ENCODE measurements at places on chromosomes 16 and 17.
A peak's percentile ranks its signal among the peaks of the same experiment; 100 is the strongest.

DNA sequence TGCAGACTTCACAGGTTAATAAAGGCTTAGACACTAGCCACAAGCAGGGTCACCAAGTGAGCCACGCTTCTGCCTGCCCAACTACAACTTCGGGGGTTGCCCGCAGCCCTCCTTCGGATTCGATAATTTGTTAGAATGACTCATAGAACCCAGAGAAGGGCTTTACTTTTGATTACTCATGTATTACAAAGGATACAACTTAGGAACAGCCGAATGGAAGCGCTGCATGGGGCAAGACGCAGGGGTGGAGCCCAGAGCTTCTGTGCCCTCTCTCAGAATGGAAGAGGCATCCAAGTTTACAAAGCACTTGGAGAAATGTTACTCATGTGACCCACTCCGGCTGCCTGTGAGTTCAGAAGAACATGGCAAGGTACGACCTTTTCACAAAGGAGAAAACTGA, 7.5 kb upstream of the CDH5 start:
- no peak for DNase-seq

- DNase-seq: no peak
Observed at GRCh38 chr17:76935331-76935730, 67.1 kb downstream of the MGAT5B start.

DNA sequence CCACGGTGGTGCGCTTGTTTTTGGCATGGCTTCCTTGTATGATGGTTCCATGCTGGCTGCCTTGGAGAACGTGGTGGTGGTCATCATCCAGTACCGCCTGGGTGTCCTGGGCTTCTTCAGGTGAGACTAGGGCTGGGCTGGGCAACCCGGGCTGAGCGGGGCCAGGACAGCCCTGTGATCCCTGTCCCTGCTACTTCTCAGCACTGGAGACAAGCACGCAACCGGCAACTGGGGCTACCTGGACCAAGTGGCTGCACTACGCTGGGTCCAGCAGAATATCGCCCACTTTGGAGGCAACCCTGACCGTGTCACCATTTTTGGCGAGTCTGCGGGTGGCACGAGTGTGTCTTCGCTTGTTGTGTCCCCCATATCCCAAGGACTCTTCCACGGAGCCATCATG, 4.9 kb downstream of the CES2 start:
- no peak for DNase-seq

- no peak for DNase-seq
Observed at GRCh38 chr16:67661886-67662652, 1.3 kb downstream of the PARD6A start.

DNA sequence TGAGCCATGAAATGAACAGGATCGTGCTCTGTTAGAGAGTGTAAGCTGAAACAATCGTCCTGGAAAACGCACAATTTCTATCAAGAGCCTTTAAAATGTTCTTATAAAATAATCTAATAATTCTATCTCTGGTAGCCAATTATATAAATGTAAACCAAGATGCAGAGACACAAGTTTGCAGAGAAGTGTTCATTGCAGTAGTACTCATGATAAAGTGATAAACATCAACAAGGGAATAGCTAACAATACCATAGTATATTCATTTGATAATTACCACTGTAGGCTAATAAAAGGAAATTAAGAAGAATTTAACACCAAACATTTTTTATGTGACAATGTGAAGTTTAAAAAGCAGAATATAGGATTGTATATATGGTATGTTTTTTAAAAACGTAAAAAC, 12.4 kb downstream of the NACA2 start:
- DNase-seq: no peak

GRCh38 chr17:17737961-17738894, 57.0 kb downstream of the RAI1 start:
- no peak for DNase-seq

DNA sequence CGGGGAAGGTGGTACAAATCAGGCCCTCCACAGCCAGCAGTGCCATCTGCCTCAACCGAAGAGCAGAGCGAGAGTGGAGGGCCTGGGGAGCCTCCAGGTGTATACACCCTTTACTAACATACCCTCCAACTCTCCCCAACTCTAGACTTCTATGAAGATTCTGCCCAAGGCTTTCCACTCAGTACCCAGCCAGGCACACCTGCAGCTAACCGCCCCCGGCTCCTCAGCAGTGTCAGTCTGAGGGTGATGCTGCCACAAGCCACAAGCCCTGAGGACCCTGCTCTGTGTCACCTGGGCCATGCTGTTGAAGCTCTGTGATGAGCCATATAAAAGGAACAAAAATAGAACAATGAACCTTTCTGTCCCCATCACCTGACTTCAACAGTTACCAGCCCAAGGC, 3.8 kb downstream of the CENPV start:
- no peak for DNase-seq

DNA sequence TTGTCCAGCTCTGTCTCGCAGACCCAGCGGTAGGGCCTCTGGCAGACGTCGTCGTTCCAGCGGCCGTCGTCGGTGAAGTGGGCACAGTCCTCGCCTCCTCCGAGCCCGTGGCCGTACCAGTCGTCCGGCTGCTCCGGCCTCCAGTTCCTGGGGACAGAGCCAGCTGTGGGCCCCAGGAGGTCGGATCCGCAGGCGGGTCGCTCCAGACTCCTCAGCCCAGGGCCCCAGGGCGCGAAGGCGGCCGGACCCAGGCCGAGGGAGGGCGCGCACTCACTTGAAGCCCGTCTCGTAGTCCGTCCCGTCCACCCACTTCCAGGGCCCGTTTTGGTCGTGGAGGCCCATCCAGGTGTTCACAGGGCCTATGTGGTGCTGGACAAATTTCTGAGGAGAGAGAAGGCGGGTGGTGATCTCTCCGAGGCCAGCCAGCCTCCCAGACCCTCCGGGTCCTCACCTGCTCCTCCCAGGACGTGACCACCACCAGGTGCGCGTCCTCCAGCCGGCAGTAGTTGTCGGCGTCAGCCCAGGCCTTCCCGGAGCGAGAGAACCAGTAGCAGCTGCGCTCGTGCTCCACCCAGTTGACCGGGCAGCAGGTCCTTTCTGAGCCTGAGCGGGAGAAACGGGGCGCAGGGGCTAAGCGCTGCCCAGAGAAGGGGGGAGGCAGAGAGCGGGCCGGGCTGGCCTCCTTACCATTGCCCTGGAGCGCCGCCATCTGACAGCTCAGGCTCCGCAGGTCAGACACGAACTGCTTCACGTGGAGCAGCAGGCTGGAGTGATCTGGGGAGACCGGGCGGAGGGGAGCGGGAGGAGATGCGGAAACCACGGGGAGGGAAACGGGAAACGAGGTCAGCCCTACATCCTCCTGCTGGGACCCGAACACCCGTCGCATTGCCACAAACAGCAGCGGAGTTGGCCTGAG, 5.2 kb downstream of the ASGR1 start:
- peak; percentile 35 for DNase-seq

DNA sequence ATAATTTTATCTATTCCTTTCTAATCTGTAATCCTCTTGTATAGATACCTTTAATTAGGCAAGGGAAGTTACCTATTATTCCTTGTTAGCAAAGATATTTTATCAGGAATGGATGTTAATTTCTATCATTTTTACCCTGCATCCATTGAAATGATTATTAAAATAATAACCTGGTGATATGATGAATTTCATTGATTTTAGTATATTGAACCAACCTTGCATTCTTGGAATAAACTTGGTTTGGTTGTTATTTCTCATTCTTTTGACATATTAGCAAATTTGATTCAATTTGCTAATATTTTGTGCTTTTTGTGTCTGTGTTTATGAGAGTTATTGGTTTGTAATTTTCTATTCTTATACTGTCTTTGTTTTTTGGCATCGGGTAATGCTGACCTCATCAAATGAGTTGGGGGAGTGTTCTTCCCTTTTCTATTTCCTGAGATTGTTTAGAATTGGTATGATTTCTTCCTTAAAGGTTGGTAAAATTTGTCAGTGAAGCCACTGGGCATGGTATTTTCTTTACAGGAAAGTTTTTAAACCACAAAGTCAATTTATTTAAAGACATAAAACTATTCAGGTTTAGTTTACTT, 250.4 kb upstream of the PMFBP1 start:
- DNase-seq: no peak

GRCh38 chr17:49646391-49647255, 31.3 kb downstream of the SPOP start:
- DNase-seq: no peak

DNA sequence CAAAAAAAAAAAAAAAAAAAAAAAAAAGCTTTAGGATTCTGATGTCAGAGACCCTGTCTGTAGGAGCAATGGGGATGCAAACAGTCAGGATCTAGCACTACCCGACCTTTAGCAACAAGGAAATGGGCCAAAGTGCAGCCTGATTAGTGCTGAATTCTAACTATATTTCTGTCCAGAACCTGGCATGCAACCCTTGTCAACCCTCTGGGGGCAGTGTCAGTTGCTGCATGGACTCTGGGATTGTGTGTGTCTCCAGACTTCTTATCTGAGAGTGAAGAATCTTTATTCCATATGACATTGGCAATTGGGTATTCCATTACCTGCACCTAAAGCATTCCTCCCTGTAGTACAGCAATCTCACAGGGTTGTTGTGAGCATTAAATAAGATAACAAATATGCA, 120.3 kb upstream of the CRHR1 start:
- DNase-seq: no peak

GRCh38 chr17:39527220-39527813, 66.0 kb downstream of the CDK12 start:
- no peak for DNase-seq

DNA sequence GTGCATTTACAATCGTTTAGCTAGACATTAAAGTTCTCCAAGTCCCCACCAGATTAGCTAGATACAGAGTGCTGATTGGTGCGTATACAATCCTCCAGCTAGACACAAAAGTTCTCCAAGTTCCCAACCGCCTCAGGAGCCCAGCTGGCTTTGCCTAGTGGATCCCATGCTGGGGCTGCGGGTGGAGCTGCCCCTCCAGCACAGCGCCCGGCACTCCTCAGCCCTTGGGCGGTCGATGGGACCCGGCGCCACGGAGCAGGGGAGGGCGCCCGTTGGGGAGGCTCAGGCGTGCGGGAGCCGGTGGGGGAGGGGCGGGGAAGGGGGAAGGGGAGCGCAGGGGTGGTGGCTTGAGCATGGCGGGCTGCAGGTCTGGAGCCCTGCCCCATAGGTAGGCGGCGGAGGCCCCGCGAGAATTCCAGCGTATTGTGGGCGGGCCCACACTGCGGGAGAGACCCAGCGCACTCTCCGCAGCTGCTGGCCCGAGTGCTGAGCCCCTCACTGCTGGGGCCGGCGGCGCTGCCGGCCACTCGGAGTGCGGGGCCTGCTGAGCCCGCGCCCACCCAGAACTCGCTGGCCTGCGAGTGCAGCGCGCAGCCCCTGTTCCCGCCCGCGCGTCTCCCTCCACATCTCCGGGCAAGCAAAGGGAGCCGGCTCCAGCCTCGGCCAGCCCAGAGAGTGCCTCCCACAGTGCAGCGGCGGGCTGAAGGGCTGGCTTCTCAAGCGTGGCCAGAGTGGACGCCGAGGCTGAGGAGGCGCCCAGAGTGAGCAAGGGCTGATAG, 907.5 kb downstream of the CDH8 start:
- DNase-seq: no peak

DNA sequence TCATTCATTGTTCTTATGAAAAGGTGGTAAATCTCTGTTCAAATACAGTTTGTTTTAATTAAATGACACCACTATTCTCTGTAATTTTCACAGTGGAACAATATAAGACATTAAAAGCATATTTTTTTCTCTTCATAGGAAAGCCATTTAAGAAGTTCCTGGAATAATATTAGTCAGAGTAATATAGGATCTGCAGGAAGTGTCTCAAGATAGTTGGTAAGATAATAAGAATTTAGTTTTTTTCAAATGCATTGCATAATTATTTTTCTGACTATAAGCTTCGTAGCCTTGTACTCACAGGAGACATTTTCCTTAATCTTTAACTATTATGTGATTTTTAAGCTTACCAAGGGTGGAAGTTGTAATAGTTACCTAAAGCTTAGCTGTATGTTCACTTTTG, 16.9 kb downstream of the STXBP4 start:
- DNase-seq: no peak

- DNase-seq: no peak
Observed at GRCh38 chr17:10396524-10397163, 23.8 kb upstream of the MYH13 start.

DNA sequence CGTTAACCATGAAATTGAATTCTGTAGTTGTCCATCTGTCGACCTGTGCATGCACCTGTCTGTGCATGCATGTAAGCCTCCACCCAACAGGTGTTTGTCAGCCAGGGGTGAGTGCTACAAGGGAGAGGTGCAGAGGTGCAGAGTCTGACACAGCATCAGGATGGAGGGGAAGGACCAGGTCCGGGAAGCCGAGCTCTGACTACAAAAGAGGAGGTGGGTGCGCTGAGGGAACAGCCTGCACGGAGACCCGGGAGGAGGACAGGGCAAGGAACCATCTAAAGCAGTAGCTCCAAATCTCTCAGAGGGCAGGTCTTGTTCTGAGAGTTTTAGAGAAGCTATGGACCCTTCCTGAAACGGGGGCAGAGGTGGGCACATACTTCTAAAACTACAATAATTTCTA, 54.1 kb downstream of the B9D1 start:
- no peak for DNase-seq

- DNase-seq: no peak
Observed at GRCh38 chr17:63842173-63842539, 329 bp downstream of the SMARCD2 start.

DNA sequence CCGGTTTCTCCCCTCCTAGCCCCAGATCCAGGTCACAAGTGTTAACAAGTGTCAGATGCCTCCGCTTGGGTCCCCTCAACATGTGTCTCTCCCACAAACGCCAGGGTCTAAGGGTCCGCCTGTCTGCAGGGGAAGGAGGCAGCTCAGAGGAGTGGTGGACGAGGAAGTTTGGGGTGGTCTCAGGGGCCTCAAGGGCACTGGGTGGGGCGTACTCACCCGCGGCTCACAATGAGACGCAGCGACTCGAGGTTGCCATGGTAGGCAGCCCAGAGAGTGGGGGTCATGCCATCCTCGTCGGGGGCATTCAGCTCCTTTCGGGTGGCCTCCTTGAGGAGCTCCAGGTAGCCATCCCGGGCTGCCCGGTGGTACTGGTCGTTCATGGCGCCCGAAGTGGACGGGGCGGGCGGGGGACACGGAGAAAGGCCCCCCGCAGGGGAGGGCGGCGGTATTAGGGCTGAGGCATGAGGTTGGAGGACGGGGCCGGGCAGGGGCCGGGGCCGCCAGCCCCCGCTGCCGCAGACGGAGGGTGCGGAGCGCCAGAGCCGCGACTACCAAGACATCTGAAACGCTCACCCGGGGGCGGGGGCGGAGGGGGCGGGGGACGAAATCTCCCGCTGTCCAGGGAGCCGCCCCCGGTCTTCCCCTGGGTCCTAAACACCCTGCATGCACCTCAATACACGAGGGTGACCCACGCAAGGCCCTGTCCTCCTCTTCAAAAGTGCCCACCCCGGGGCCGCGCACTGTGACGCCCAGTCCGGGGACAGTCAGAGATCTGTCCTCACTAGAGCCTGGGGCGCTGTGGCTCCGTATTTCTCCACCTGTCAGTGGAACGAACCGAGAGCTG, at the start of gene USH1G:
TSS of gene USH1G (minus strand) at position 562 of the 844 bp plus-strand sequence. CDS start at position 380, 182 bp downstream.
- no peak for DNase-seq

- DNase-seq: no peak
Observed at GRCh38 chr16:85793662-85794298, 5.6 kb downstream of the EMC8 start.

GRCh38 chr17:876272-876671, 94.1 kb downstream of the MRM3 start:
- peak; percentile 75 for DNase-seq

- no peak for DNase-seq
Observed at GRCh38 chr16:26642047-26642664, 424.6 kb upstream of the C16orf82 start.

GRCh38 chr17:48375356-48375755, 54.7 kb downstream of the SKAP1 start:
- DNase-seq: no peak

- no peak for DNase-seq
Observed at GRCh38 chr16:12601290-12601900, 202.3 kb downstream of the CPPED1 start.

All from CD8-positive, alpha-beta memory T cell (primary cell).